Ecto neural progenitor cell (in vitro differentiated cells): ENCODE measurements at places on chromosomes 4 and X.

DNA sequence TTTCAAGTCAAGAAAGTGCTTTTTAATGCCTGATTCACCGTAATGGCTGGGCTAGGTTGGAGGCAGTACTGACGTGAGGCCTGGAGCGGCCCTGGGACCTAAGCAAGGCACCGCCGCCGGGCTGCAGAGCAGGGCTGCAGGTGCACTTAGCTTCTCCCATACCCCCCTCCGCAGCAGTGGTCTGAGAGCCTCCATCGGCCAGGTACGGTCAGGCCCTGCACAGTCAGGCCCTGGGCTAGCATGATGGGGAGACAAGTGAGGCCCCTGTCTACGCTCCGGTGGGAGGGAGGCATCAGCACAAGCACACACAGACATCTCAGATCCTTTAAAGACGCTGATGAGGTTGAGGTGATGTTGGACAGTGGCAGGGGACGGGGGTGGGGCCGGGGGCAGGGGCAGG lies 4.7 kb downstream of the MAEA start:
- DNase-seq = no peak

DNA sequence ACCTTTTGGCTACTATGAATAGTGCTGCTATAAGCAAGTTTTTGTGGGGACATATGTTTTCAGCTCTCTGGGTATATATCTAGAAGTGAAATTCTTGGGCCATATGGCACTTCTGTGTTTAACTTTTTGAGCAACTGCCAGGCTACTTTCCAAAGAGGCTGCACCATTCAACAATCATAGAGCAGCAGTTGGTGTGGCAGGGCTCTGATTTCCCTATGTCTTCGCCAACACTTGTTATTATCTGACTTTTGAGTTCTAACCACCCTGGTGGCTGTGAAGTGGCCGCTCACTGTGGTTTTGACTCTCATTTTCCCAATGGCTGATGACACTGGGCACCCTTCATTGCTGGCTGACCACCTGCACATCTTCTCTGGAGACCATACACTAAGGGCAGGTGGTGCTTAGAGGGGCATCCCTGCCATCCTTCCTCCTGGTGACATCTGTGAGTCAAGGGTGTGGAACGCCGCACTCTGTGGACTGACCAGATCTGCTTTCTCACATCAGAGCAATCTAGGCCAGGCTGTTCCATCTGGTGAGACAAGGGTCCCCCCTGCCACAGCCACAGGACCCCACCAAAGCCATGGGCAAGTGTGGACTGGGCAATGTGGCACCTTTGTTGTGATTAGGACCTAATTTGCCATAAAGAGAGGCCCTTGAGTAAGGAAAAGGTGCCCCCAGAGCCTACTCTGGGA lies 49.6 kb downstream of the ZFYVE28 start:
- DNase-seq = no peak

DNA sequence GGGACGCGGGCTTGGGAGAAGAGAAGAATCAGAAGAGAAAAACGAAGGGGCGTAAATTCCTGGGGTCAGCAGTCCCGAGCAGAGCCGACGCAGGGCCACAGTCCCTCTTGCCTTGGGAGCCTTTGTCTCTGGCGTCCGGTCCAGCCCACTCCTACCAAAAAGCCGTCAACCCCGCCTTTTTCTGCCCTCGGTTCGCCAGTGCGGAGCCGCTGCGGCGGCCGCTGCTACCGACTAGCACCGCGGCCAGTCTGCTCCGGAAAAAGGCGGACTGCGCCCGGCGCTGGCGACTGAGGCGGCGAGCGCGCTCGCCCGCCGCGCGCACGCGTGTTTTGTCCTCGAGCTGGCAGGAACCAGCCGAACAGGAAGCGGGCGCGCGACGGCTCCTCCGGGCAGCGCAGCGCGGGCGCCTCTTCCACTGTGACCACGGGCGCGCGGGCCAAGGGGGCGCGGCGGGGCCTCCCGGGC lies 502 bp downstream of the HNRNPDL start:
- DNase-seq = no peak

GRCh38 chrX:135543924-135544323 lies 23.5 kb downstream of the INTS6L start:
- no peak for DNase-seq

GRCh38 chrX:7730071-7730470 lies 112.9 kb upstream of the VCX start:
- DNase-seq = no peak
